ENCODE measurements at places on chromosomes 7 and 10.

- peak; percentile 11 for DNase-seq
Observed at GRCh38 chr7:80017101-80017698, 117.4 kb upstream of the GNAI1 start.

GRCh38 chr10:50614444-50615137 is 9.2 kb downstream of the SGMS1 start:
- peak; percentile 34 for DNase-seq

DNA sequence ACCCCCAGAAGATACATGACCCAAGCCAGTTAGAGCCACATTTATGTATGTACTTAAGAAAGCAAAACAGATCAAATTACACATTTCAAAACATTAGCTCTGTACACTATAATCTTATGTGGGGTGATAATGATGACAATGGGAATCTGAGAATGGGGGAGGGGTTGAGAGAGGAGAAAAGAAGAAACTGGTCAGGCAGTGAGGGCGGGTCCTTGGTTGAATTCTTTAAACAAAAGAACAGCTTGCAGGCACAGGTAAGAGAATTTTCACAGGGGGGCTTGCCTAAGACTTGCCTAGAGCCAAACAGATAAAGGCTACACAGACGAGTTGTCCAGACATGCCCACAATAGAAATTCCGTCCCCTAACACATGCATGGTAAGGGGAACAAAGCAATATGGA is 76.8 kb upstream of the PTER start:
- no peak for DNase-seq

GRCh38 chr7:127504715-127505114 is 80.7 kb downstream of the GCC1 start:
- peak; percentile 36 for DNase-seq

- no peak for DNase-seq
Observed at GRCh38 chr10:2049560-2049959, 312.2 kb upstream of the ADARB2 start.
